ENCODE measurements at places on chromosomes 1 and 21.

DNA sequence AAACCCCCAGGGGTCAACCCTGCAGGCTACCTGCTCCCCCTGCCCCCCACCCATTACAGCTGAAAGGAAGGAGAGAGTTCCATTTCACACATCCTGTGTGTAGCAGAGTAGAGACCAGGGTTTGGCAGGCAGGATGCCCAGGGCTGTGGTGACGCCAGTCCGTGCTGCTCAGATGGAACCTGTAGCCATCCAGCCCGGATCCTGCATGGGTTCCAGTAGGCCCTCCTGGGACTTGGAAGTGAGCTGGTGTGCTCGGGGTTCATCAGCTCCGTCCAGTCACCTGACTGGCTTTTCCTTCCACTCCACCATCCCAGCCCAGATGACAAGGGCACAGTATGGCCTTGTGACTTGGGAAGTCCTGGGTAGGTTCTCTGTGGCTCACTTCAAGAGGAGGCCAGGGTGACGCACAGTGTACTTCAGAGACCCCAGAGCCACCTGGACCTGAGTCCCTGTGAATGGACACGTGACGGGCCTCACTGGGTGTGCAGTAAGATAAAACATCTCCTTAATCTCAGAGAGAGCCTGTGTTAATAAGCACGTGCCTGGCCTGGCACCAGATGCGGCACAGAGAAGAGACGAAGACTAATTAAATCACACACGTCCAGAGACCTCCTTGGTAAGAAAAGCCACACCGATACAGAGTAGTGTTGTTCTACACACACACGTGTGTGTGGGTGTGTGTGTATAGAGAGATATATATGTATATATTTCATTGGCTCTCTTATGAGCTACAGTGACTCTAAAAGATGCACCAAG is 16.0 kb downstream of the ITPKB start:
- DNase-seq, result no peak

DNA sequence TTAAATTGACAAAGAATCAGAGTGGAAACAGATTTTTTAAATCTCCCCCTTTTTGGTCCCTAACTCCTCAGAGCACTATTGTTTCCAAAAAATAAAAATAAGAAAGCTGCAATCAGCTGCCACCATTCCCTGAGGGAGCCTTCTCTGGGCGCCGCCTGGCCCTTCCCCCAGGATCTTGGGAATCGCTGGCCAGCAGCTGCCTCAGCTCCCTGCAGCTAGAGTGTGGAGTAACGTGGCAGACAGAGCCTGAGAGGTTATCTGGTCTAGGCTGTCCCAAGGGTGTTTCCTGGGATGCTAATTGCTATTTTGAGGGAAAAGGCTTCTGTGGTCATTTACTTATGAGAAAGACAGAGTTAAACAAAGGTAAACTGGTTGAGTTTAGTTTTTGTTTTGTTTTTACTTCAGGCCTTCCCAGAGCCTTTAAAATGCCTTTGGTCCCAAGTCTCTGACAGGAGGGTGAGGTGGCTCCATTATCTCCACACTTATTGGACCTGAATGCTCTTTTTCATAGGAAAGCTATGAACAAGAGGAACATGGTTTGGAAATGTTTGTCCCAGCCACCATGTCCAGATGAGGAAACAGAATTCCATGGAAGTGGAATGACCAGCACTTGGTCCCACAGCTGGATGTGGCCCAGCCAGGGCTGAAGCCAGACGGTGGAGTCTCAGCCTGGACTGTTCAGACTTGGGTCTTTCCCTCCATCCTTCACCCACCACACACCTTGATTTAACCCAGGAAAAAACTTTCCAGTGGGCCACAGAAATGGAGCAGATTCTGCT is 14.1 kb upstream of the KIAA1614 start:
- no peak for DNase-seq

GRCh38 chr1:169321539-169321938 is 46.1 kb downstream of the NME7 start:
- no peak for DNase-seq

DNA sequence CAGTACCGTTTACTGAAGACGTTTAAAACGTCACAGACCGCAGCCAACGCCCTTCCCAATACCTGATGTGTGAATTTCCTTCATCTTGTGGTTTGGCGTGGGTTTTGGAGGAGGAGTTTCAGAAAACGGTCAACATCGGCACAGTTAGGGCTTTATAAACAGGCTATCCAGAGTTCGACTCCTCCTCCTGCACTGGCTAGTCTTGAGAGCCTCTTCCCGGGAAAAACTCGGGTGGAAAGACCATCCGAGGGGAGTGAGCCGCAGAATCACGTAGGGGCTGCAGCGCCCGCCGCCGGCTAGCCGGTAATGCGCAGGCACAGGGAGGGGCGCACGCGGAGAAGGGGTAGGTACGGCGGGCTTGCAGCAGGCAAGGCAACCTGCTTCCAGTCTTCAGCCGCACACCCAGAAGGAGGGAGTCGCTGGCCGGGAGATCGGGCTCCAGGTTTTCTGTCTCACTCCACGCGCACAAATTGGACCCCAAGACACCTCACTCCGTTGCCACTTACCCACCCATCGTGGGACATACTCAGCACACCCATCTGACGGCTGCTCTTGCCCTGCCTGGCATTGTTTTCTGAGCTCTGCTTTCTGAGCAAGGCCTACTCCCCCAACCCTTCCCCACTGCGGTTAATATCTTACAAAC is 25.4 kb downstream of the SLC19A2 start:
- DNase-seq, result no peak

- DNase-seq, result no peak
Observed at GRCh38 chr1:17682400-17682799, 72.7 kb upstream of the ACTL8 start.

DNA sequence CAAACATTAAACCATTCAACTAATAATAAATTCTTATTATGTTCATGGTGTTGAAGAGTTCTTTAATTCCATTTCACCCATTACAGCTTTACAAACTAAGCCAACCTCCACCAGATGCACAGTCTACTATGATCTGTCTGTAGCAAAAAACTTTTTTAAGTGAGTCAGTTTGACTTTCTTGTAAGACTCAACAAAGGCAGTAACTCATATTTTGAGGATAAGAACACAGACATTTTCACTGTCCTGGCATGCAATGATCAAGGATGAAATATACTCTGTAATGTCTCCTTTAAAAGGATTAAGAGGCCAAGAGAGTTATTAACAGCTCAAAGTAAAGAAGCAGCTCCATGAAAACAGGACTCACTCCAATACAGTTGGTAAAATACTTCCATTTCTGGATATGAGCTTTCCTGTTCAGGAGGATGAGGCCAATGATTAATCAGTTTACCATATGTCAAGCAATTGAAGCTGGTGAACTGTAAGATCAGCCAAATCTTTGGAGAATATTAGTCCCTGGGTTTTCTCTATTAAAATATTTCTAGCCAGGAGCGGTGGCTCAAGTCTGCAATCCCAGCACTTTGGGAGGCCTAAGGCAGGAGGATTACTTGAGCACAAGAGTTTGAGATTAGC is 20.6 kb downstream of the XKR8 start:
- no peak for DNase-seq

- DNase-seq, result no peak
Observed at GRCh38 chr1:179168536-179168935, 60.9 kb downstream of the ABL2 start.

DNA sequence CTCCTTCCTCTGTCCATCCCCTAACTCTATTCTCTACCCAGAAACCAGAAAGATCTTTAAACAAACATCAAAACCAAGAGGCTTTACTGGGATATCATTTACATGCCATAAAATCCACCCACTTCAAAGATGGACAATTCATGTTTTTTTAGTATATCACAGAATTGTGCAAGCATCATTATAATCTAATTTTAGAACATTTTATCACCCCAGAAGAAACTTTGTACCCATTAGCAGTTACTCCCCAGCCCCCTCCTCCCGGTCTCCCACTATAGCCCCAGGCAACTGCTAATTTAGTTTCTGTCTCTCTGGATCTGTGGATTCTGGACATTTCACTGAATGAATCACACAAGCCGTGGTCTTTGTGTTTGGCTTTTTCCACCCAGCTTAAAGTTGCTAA is 4.8 kb upstream of the SELENON start:
- DNase-seq, result no peak

GRCh38 chr1:202274611-202275010 is 67.1 kb downstream of the UBE2T start:
- DNase-seq, result no peak

GRCh38 chr1:24125456-24125855 is 13.5 kb upstream of the MYOM3 start:
- no peak for DNase-seq

DNA sequence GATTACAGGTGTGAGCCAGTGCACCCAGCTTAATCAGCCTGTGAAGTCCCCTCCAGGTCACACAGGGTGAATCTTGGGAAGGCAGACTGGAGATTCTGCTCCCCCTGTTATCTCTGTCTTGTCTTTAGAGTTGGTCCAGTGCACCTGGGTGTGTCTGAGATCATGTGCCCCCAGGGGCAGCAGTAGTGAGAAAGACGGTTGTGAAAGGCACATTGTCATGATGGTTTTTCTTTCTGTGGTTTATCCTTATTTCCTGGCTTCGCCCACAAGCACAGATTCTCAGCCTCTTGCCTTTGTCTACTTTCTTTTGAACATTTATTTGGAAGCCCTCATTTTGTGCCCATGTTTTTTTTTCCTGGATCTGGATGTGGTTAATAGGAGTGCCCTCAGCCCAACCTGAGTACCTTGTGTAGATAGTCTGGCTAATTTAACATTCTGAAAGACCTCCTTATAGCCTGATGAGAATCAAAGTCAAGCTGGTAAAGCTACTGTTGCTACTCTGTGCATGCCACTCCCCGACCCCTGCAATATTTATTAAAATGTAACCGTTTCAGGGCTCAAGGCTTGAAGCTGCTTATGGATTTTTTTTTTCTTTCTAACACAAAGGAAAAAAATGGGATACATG is 23.7 kb downstream of the UCK2 start:
- DNase-seq, result no peak

GRCh38 chr1:64750875-64751274 is 6.0 kb downstream of the RAVER2 start:
- DNase-seq, result no peak

- no peak for DNase-seq
Observed at GRCh38 chr1:7535934-7536878, 234.9 kb upstream of the VAMP3 start.

DNA sequence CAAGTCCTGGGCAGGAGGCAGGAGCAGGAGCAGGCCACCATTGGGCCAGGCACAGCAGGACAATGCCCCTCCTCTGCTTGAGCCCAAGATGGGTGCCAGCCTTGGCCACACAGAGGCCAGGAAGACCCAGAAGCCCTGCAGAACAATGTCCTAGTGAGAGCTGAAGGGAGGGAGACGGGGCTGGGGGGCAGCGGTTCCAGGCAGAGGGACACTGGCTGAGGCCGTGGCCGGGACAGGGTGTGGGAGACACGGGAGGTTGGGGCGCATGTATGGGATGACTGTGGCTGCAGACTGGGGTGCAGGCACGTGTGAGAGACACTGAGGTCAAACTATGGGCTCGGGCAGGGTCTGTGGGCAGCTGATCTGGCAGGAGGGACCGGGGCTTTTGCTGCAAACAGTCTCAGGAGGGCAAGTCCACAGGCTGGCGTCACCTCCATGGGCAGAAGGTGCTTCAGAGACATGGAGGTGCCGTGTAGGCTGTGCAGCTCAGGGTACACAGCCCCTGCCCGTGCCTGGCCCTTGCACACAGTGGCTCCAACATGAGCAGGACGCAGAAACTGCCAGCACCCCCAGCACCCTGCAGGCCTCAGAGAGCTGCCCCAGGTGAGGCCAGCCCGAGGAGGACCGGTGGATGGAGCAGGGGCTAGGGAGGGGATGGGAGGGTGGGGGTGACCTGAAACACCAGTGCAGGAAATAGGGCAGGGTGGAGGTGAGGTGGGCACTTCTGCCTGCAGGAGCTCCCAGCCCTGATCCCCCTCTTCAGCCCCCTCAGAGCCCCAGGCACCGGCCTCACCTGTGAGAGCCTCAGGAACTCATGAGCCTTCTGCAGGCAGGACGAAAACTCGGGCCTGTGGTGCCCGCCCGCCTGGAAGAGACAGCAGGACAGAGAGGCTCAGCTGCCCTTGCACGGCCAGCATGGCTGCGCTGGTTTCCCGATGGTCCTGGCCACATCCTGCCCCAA is 19.5 kb downstream of the LSS start:
- no peak for DNase-seq

- DNase-seq, result no peak
Observed at GRCh38 chr1:31881688-31882000, 56.5 kb downstream of the PTP4A2 start.

DNA sequence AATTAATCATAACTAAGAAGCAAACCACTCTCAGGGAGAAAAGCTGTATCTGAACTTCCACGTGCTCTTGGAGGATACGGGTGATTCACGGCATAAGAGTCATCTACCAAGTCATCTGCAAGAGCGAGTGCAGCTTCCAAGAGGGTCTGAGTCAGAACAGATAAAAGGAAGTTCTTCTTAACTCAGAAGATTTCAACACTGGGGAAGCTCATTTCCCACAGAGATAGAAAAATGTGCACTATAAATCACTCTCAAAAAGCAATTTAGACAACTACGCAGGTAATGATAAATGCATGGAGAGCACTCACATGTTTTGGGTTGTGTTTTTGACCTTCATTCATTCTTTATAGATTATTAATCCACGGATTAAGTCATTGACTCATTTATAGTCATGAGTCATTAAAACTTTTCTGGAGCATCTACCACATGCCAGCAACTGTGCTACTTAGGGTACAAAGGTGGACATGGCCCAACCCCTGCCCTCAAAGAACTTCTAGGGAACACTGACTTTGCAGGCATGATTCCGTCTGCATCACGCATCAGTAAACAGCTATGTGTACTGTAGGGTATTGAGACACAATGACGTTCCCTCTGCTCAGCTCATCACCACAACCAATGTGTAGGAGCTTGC is 20.8 kb downstream of the KCNJ15 start:
- DNase-seq, result no peak

DNA sequence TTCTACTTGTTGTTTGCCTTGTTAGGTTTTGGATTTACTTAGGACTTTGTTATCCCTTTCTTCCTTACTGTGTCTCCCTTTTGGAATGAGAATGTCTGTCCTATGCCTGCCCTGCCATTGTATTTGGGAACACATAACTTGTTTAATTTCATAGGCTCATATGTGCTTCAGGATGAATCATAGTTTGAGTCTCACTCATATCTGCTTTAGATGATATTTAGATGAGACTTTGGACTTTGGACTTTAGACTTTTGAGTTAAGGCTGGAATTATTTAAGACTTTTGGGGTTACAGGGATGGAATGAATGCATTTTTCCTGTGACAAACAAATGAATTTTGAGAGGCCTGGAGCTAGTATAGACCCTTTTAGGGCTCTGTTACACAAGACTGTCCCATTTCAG is 33.4 kb downstream of the PSMG1 start:
- DNase-seq, result no peak

DNA sequence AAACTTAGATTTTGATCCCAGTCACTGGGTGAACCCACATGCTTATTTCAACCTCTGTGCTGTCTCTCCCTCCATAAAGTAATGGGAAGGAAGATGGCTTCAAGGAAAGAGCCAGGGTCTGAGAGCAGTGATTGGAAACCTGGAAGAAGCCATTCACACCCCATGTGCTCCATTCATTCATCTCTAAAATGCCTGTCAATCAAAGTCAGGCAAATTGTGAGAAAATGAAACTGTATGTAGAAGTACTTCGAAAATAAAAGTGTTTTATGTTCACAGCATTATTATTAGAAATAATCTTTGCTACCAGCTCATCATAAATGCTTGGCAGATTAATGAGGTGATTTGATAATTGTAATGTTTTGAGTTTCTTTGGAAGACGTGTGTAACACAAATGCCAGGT is 61.0 kb downstream of the ACP6 start:
- DNase-seq, result no peak
